ENCODE measurements at places on chromosomes 4 and X. TPM values are rescaled to one million over a fixed set of nuclear protein-coding genes. Genes with fewer than 3 reads are reported as not detected.

The EMCN gene
- total RNA-seq, result 27.5 TPM

The CFAP47 gene
- not detected for total RNA-seq

The CORIN gene
- total RNA-seq, result not detected

The MEPE gene
- total RNA-seq, result not detected

The HELT gene
- total RNA-seq, result not detected

Measured in gastrocnemius medialis (tissue), 4 donors.